Coronary artery (tissue), 2 donors: ENCODE measurements at places on chromosomes 2 and 18.

DNA sequence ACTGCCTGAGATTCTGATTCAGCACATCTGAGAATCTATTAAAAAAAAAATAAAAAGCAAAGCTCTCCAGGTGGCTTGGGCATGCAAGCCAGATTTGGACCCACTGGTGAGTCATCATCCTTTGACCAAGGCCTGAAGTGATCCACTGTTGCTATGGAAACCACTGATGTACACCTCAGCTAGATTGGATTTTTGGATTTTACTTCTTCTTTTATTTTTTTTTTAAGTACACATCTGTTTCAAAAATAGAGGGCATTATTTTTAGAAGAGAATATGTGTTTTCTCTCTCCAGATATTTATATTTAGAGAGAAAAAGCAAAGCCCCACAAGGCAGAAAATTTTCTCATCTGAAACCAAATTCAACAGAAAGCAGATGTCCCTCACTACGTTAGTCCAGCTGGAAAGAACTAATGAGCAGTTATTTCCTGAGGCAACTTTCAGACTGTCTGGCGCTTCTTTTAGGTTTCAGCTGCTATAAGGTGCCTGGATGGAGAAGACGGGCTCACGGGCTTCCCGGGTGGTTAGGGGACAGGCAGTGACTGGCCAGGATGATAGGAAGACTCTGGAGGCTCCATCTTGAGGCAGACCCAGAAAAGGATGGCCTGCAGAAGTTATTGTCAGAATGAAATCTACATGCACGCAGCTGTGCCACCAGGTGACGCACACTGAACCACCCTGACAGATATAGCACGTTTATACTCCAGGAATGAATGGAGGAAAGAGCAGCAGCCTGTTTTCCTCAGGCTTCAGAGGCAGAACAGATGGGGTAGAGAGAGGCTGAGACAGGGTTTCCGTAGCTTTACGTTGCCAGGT lies 50.5 kb downstream of the MRPL35 start:
- no peak for DNase-seq

DNA sequence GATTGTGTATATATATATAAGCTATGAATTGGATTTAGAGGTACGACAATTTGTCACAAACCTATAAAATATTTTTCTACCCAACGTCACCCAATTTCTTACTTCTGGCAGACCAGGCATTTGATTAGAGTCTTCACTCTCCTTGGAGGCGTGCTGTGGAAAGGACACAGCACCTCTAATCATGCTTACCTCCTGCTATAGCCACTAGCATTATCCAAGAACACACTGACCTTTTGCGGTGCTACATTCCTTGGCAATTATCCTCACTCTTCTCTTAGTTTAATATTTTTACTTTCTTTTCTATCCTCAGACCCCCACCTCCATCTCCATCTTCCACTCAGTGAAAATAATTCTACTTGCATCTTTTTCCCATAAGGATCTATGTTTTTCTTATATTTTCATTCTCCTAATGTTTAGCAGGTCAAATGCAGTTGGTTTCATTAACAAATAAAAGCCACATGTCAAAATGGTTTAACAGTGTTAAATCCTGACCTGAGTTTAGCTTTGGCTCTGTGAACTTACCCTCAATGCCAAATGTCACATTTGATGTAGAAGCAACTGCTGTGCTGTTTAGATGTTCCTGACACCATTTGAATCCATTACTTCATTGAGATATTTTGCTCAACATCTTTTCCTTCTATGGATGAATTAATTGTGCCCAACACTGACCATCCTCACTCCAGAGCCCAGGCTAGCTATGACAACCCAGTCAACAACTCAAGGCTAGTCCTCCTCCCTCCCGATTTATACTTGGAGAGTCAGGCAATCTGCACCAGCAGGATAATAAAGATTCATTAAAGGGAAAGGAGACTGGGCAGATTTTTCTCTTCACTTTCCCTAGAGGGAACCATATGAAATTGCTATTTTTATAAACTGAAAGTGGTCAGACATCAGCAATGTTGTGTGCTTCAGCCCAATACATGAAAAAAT lies 240.5 kb downstream of the MREG start:
- DNase-seq = no peak

GRCh38 chr18:21943456-21943855 lies 202.9 kb downstream of the MIB1 start:
- no peak for DNase-seq

GRCh38 chr2:111052621-111053020 lies 68.1 kb upstream of the BCL2L11 start:
- DNase-seq = no peak

- DNase-seq = no peak
These were observed 3.7 kb upstream of the AFF3 start for GRCh38 chr2:100145893-100146656.

- DNase-seq = no peak
These were observed 6.3 kb downstream of the RAX start for GRCh38 chr18:59266886-59267502.

GRCh38 chr2:9690716-9691498 lies 60.1 kb upstream of the YWHAQ start:
- DNase-seq = no peak

DNA sequence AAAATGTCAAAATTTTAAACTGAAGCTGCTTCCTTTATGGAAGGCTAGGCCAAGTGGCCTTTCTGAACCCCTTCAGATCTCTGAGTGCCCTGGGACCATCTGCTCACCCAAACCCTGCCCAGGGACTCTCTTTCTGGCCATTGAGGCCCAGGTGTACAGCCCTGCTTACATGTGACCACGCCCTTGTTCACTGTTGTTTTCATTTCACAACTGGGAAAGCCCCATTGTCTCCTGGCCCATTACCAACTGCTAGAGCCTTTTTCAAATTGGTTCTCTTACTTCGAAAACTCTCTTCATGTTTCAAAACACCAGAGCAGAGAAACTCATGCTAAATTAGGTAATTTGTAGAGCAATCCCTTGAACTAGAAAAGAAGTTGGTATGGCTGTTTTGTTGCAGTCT lies 219.5 kb upstream of the TANK start:
- no peak for DNase-seq

DNA sequence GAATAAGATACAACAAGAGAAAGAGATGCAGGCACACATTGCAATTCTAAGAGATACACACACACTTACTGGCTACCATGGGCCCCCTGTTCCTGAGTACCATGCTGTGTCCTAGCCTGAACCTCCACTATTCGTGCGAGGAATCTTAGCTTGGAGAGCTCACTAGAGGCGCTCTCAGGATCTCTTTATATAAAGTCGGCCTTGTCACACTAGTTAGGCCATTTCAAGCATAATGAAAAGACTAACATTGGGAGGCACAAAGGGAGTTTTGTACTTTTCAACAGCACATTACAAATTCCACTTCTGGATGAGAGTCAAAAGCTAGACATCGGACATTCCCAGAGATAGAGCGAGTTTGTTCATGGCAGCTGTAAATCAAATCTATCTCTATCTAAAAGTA lies 365.2 kb downstream of the DSEL start:
- no peak for DNase-seq

GRCh38 chr18:48675352-48675761 lies 136.5 kb downstream of the CTIF start:
- DNase-seq = peak; percentile 90

DNA sequence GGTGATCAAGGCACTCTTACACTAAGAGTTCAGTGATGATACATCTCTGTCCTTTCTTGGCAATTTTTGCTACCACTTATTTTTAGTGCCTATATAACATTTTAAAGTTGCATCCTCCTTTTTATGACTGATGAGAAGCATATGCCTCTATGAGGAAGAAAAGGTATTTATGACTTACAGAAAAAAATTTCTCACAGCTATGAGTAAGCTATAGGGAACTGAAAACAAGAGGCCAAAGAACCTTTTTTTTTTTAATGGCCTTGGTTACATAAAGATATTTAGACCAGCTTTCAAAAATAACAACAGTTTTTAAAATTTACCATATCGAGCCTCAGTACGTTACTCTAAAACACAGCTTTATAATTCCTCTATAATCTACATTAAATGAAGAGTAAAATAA lies 21.3 kb downstream of the MBD5 start:
- DNase-seq = no peak

- DNase-seq = no peak
These were observed 60.2 kb upstream of the TXNDC2 start for GRCh38 chr18:9825571-9826073.
